Hepatic stellate cell (primary cell): ENCODE measurements at places on chromosomes 2 and 18.

- peak; percentile 19 for DNase-seq
Measured at GRCh38 chr2:24050041-24050979, 769 bp downstream of the FKBP1B start.

DNA sequence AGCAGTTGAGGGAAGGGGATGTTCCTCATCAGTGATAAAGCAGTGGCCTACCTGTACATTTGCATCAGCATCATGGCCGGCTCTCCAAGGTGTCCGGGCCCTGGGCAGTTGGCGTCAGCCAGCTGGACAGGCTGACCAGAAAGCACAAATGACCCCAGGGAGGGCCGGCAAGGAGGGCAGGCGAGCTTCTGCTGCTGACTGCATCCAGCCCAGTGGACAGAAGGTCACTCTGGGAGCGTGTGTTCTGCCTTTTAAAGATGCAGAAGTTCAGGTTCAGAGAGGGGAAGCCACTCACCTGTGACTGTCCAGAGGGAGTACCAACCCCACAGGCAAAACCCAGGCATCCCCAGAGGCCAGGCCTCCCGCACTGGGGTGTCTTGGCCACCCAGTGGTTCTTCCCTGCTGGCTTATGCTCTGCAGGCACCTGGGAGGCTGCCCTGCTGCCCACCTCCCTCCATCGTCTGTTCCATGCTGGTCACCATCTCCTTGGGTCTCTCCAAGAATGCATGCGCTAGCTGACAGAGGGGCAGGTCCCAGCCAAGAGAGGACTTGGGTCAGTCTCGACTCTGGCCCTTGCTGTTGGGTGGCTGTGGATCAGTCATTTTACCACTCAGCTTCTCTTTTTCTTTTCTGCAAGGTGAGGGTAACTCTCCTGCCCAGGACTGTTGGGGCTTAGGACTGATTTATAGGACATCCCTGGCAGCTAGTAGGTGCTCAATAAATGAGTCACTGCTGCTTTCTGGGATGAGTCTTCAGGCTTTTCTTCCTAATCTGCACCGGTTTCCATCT lies 89.9 kb downstream of the INHBB start:
- DNase-seq, result no peak

- no peak for DNase-seq
Measured at GRCh38 chr2:179855673-179856072, 5.7 kb downstream of the ZNF385B start.

DNA sequence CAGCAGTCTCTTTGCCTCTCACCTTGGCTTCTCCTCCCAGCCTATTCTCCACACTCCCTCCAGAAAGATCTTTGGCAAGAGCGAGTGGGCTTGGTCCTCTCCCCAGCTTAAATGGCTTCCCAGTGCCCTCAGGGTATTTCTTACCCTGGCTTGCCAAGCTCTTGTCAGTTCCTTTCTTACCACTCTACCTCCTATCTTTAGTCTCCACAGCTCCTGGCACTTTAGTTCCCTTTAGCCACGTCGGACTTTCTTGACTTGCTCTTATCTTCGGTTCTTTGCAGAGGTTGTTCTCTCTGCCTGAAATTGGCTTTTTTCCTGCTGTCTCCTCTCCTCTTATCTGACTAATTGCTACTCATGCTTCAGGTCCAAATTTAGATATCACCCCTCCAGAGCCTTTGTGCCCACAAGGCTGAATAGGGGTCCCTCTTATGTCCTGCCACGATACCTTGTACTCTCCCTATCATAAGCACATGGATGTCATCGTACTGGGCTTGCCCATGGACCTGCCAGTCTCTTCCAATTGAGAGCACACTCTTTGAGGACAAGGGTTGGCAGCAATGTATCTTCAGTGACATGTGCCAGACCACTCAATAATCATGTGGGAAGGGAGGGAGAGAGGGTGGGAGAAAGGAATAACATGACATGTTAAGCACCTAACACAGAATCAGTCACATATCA lies 131.7 kb upstream of the CTAGE1 start:
- no peak for DNase-seq

DNA sequence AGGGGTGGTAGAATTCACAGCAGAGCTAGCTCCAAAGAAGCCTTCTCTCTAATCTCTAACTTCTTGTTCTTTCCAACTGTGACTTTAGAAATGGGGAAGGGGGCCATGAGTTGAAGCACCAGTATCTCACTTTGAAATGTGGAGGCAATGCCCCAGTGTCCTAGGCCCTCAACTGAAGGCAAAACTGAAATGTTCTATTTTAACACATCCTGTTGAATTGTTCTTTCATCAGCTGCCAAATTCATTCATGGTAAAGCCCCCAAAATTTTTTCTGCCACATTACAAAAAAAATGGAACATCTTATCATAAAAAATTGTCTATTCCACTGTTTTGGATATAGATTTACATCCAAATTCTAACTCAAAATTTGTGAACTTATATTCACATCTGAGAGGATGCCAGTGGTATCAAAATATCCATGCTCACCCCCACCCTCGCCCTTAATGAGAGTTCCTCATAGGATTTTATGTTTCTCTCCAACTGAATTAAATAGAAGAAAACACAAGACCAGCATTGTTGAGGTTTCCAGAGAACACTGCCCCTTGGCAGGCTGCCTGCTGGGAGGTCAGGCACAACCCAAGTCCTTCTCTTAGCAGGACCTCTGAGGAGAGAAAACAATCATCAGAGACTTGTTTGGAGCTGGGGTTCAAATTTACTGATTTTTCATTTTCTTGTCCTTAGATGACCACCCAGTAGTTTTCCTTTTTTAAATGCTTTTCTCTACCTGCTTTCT lies 147.4 kb upstream of the PGAP1 start:
- no peak for DNase-seq

GRCh38 chr2:188527581-188527993 lies 235.9 kb downstream of the GULP1 start:
- DNase-seq, result no peak
